ENCODE measurements at places on chromosomes 3 and 15. TPM values are rescaled to one million over a fixed set of nuclear protein-coding genes. Genes with fewer than 3 reads are reported as not detected.

DNA sequence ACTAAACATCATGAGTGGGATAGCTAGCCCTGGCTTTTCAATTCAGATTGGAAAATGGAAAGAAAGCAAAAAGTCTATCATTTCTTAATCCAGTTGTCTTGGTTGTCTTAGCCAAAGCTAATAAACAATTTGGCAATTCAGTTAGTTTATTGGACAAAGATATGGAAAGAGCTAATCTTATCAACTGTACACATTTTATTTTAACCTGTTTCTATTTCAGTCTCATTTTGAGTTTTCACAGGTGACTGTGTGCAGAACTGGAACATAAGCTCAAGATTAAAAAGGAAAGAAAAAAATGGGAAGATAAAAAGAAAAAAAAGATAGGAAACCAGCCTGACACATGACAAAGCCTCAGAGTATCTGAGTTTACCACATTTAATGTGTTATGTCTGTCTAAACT, 642.6 kb downstream of the SQOR start:
- no peak for DNase-seq
- H3K4me1 ChIP-seq, result no peaks in the 10 kb centered on the region
- H3K27me3 ChIP-seq, result no peaks in the 10 kb centered on the region
- no peak overlapping the region for H3K27ac ChIP-seq

The TRH gene
- not detected for total RNA-seq

DNA sequence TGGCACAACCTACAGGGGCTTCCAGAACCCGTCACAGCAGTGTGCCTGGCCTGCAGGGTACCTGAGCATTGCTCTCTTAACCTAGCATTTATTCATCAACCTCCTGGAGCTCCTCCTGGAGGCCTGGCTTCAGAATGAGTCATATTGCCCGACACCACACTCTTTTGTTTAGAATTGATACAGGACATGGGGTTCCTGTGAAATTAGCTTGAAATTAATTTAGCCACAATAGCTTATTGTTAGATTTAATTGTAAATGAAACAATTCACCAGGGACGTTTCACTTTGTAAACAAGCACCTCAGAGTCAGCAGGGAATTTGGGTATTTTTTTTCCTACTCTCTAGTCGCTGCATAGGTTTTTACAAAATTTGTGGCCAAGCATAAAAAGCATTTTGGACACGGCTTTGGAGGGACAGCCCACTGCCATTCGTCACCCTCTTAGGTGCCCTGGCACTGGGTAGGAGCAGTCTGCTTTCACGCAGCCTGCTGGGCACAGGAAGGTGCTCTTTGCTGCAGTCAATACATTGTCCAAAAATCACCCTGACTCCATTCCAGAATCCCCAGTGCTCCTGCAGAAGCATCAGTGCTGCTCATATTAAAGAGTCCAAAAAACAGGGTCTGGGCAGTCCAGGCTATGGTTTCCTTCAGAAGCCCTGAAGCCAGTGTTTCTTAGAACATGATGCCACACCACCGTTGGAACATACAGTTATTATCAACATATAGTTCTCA, 60.8 kb upstream of the MEF2A start:
- H3K4me1 ChIP-seq, result no peaks in the 10 kb centered on the region
- no peaks in the 10 kb centered on the region for H3K36me3 ChIP-seq
- DNase-seq, result no peak
- H3K27ac ChIP-seq, result no peak overlapping the region
- no peaks in the 10 kb centered on the region for H3K27me3 ChIP-seq

- H3K4me1 ChIP-seq, result no peaks in the 10 kb centered on the region
- no peaks in the 10 kb centered on the region for H3K36me3 ChIP-seq
- no peak for DNase-seq
- no peak overlapping the region for H3K27ac ChIP-seq
- no peaks in the 10 kb centered on the region for H3K27me3 ChIP-seq
Measured at GRCh38 chr3:35992041-35992440, 352.7 kb downstream of the ARPP21 start.

- DNase-seq, result no peak
- no peak overlapping the region for H3K27ac ChIP-seq
- H3K4me1 ChIP-seq, result no peaks in the 10 kb centered on the region
- H3K36me3 ChIP-seq, result no peaks in the 10 kb centered on the region
- no peaks in the 10 kb centered on the region for H3K27me3 ChIP-seq
- no peak overlapping the region for H3K4me3 ChIP-seq
Measured at GRCh38 chr3:111907151-111907550, 48.1 kb downstream of the PHLDB2 start.

DNA sequence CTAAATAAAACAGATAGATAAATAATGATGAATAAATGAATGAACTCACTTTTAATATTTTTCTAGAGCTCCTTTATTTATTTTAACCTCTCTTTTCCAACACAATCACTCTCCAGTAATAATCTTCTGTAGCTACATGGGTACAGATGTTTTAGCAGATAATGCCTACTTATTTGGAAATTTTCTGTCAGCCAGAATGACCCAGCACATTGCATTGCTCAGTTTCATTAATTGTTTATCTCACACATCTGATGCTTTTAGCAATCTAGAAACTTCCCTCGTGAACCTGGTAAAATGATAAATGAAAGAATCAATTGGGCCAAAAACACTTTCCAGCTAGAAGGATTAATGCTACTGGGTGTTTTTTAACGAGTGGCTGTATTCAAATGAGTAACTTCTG, 14.9 kb upstream of the MYH15 start:
- no peaks in the 10 kb centered on the region for H3K36me3 ChIP-seq
- H3K27ac ChIP-seq, result no peak overlapping the region
- DNase-seq, result no peak
- no peaks in the 10 kb centered on the region for H3K27me3 ChIP-seq
- H3K4me3 ChIP-seq, result no peak overlapping the region

The TMEM207 gene
- total RNA-seq, result not detected

The ZNF662 gene
- total RNA-seq, result 4.7 TPM

DNA sequence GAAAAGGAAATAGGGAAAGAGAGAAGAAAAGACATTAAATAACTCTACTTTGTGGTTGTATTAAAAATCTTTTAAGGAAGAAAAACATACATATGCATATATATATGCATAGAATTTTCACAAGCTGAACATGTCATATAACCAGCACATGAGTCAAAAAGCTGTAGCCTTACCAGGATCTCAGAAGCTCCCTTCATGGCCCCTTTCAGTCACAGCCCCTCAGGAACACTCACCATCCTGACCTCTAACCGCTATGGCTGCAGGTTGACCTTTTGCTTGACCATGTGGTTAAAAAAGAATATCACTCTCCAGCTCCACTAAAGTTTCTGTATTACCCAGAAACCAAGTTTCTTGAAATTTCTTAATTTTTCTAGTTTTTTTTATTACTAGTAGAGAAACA, 103.4 kb downstream of the CHST2 start:
- H3K27me3 ChIP-seq, result no peaks in the 10 kb centered on the region
- H3K27ac ChIP-seq, result no peak overlapping the region
- DNase-seq, result no peak
- H3K36me3 ChIP-seq, result no peaks in the 10 kb centered on the region
- H3K4me3 ChIP-seq, result no peak overlapping the region

DNA sequence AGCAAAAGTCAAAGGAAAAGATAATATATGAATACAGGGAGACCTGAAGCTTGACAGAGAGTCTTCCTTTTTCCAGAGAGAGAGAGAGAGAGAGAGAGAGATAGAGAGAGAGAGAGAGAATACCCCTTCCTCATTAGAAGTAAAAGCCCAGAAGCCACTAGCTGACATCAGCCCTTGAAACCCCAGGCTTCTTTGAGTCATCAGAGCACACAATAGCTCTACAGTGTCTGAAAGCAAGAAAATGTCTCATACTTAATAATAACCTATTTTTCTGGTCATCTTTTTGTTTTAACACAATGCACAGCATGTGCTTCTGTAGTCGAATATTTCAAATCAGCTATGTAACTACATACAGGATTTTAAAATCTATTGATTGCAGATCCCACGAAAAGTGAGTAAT, 109.2 kb upstream of the NANOGP8 start:
- no peak overlapping the region for H3K4me3 ChIP-seq
- H3K27me3 ChIP-seq, result no peaks in the 10 kb centered on the region
- DNase-seq, result no peak
- no peak overlapping the region for H3K27ac ChIP-seq

- DNase-seq, result no peak
- H3K27me3 ChIP-seq, result no peaks in the 10 kb centered on the region
- no peaks in the 10 kb centered on the region for H3K4me1 ChIP-seq
- no peak overlapping the region for H3K4me3 ChIP-seq
- no peak overlapping the region for H3K27ac ChIP-seq
Measured at GRCh38 chr3:178257491-178257890, 278.7 kb upstream of the KCNMB2 start.

The RBP2 gene
- not detected for total RNA-seq

The LRRC31 gene
- 5.0 TPM for total RNA-seq

DNA sequence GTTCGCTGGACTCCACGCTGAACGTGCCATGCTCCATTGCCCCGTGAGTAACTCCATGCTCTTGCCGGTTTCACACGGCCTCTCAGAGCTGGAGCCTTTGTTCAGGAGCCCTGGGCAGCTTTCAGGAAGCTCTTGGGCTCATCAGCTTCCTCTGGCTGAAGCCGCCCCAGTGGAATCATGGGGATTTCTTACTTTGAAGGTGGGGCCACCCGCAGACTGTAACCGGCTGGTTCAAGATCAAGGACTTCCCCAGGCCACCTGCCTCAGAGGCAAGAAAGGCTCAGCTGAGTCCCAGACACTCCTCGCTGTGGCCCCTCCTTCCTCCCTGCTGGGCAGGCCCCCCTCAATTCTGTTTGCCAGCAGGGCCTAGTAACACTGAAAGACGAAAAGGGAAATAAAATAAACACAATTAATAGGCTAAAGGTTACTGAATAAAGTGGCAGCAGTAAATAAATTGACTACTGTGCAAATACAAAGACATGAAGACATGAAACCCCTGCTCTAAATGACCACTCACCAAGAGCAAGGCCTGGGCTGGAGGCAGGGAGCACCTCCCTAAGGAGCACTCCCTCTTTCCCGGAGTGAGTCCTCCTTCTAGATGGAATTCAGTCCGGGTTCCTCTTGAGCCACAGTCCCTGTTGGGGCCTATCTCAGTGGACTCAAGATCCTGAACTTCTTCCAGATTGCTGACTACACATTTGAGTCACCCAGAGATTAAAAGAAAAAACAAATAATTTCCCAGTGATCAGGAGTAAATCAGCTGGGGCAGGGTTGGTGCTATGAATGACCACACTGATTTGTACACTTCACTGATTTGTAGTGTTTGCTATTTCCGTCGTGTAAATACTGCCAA, 51.0 kb downstream of the ZDHHC19 start:
- H3K36me3 ChIP-seq, result no peaks in the 10 kb centered on the region
- DNase-seq, result no peak
- H3K27me3 ChIP-seq, result no peaks in the 10 kb centered on the region
- H3K4me3 ChIP-seq, result no peak overlapping the region
- peaks cover 9% of the 10 kb centered on the region for H3K4me1 ChIP-seq

DNA sequence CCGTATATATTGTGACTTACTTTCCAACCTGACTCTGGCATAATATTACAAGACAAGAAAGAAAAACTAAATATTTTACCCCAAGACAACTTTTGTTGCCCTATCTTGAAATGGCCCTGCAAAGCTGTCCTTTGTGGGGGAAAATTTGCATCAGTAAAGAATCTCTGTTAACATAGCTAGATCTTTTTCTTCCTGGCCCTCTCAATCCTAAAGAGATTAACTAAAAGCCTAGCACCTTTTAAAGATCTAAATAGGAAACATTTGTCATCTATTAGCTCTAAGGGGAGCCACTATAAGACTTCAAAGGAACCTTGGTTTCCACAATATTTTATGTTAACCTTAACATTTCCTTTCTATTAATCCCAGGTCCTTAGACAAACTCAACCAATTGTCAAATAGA, 199.0 kb upstream of the SLITRK3 start:
- no peak overlapping the region for H3K4me3 ChIP-seq
- H3K27ac ChIP-seq, result no peak overlapping the region
- DNase-seq, result no peak
- H3K36me3 ChIP-seq, result no peaks in the 10 kb centered on the region
- H3K4me1 ChIP-seq, result no peaks in the 10 kb centered on the region

DNA sequence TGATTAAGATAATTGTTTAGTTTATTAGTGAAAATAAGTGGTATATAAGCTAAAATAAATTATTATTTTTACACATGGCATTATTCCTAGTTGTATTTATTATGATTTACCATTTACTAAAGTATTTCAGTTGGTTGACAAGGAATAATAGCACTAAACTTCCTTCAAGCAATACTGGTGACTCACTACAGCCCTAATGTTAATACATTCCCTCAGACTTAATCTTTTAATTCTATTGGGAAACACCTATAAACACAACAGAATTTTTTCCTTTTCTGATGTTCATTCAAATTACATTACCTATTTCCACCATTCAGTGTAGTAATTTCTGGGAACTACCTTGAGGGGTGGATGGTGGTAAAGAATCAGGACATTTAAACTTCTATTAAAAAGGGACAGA, 264.0 kb downstream of the TIGIT start:
- H3K36me3 ChIP-seq, result no peaks in the 10 kb centered on the region
- H3K27ac ChIP-seq, result no peak overlapping the region
- no peaks in the 10 kb centered on the region for H3K27me3 ChIP-seq
- no peak overlapping the region for H3K4me3 ChIP-seq

GRCh38 chr3:61828880-61829721, 267.7 kb downstream of the PTPRG start:
- no peak overlapping the region for H3K4me3 ChIP-seq
- H3K4me1 ChIP-seq, result no peaks in the 10 kb centered on the region
- H3K27me3 ChIP-seq, result no peaks in the 10 kb centered on the region
- no peak overlapping the region for H3K27ac ChIP-seq

GRCh38 chr3:35263477-35263876, 375.8 kb upstream of the ARPP21 start:
- H3K27me3 ChIP-seq, result no peaks in the 10 kb centered on the region
- no peaks in the 10 kb centered on the region for H3K36me3 ChIP-seq
- H3K27ac ChIP-seq, result no peak overlapping the region
- H3K4me3 ChIP-seq, result no peak overlapping the region

DNA sequence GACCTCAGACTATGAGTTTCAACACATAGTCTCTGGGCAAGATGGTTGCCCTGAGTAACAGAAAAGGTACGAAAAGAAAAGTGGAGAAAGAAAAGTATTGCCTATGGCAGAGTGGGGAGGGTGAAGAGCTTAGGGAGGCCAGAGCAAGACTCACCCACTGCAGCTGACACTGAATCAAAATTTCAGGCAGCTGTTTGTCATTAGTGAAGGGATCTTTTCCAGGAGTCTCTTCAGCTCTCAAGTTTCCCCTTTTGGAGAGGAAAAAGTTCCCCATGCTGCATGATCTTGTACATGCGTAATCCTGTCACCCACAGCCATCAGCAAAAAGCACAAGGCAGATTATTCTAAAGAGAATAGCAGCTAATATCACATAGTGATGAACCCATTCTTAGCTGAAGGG, 616.9 kb upstream of the GBE1 start:
- no peak for DNase-seq
- no peaks in the 10 kb centered on the region for H3K36me3 ChIP-seq
- H3K27ac ChIP-seq, result no peak overlapping the region
- no peak overlapping the region for H3K4me3 ChIP-seq
- no peaks in the 10 kb centered on the region for H3K27me3 ChIP-seq

- H3K36me3 ChIP-seq, result no peaks in the 10 kb centered on the region
- no peaks in the 10 kb centered on the region for H3K27me3 ChIP-seq
- H3K27ac ChIP-seq, result no peak overlapping the region
- no peak overlapping the region for H3K4me3 ChIP-seq
- H3K4me1 ChIP-seq, result no peaks in the 10 kb centered on the region
Measured at GRCh38 chr3:182214416-182214815, 502.7 kb downstream of the SOX2 start.

The LTF gene
- 2.5 TPM for total RNA-seq

GRCh38 chr15:40333922-40334492, 6.7 kb downstream of the CCDC9B start:
- H3K27ac ChIP-seq, result peak overlapping the region; percentile 79
- no peaks in the 10 kb centered on the region for H3K27me3 ChIP-seq
- no peaks in the 10 kb centered on the region for H3K36me3 ChIP-seq
- no peak for DNase-seq

The SLC9C1 gene
- total RNA-seq, result not detected

The MINDY2 gene
- 4.2 TPM for total RNA-seq

Measured in right lobe of liver (tissue), 6 donors.